Activated T-helper 1 cell treated with Interleukin-2 at 50 U/mL for 16 hours (primary cell): ENCODE measurements at places on chromosomes 2 and 18.

GRCh38 chr2:43035922-43036321 is 190.5 kb downstream of the ZFP36L2 start:
- DNase-seq, result no peak

DNA sequence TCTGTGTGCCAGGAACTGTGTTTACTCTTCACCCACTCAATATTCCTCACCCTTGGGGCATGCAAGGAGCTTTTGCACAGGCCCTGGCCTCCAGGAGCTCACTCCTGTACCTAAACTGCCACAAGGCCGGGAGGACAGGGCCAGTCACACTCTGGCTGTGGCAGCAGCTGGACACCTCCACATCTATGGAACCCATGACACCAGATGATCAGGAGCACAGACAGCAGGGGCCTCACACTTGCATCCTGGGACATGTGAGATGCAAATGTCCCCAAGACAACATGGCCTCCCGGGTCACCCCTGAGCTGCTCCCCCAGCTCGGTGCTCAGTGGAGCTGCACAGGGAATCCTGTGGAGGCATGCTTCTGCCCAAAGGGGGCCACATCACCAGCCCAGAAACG is 61.8 kb upstream of the SLC66A3 start:
- DNase-seq, result no peak

GRCh38 chr2:171406044-171406443 is 27.7 kb downstream of the METTL8 start:
- DNase-seq, result no peak

- DNase-seq, result no peak
Observed at GRCh38 chr18:49861659-49862058, 48.3 kb upstream of the ACAA2 start.

DNA sequence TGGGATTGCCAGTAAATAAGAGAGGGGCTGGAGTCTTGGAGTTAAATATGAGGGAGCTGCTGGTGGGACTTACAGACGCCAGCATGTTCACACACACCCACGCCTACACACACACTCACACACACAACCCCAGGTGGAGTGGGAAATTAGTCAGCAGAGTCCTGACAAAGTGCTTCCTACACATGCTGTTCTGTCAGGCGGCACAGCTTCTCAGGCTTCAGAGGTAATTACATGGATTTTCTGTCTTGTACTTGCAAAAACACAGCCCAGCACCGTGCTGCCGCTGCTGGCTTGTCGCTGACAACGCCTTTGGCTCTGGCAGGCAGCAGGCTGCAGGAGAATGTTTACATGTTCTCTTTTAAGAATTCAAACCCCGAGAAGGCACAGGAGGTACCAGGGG is 1186.3 kb upstream of the CELF4 start:
- no peak for DNase-seq

DNA sequence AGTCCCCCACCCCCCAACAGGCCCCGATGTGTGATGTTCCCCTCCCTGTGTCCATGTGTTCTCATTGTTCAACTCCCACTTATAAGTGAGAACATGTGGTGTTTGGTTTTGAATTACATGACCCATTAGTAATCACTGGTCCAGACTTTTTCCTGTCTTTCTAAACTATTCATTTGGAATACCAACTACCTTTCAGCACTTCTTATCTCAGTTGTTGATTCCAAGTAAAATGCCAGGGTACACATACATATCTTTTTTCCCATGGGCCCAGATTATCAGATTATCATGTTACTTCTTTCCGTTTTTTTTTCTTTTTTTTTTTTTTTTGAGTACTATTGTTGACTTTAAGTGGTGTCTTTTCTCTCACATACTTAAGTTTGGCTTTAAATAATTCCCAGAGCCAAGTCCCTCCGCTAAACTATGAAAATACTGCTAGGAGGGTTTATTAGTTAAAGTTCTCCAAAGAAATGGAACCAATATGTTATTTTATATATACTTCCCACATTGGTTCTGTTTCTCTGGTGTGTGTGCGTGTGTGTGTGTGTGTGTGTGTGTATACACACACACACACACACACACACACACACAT is 389.3 kb downstream of the IRS1 start:
- DNase-seq, result no peak

- DNase-seq, result no peak
Observed at GRCh38 chr2:237179161-237179560, 93.5 kb downstream of the COPS8 start.

DNA sequence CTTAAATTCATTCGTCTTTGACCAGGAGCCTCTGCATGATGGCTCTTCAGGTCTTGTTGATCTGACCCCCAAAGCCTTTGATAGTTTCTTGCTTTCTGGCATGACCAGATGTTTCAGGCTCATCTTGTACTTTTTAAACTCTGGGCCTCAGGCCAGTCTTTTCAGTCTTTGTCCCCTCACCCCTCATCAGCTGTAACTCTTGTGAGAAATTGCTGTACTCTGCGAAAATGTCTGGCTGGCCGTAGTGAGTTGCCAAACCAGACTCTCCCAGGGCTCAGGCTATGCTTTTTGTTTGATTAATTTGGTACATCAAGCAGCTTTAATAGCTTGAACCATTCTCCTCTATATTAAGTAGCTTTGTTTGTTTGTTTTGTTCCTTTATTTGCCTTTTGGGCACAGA is 75.9 kb downstream of the BABAM2 start:
- DNase-seq, result no peak

- DNase-seq, result no peak
Observed at GRCh38 chr18:35029103-35029502, 12.1 kb upstream of the MAPRE2 start.

- no peak for DNase-seq
Observed at GRCh38 chr18:75220551-75221355, 10.2 kb downstream of the TSHZ1 start.

DNA sequence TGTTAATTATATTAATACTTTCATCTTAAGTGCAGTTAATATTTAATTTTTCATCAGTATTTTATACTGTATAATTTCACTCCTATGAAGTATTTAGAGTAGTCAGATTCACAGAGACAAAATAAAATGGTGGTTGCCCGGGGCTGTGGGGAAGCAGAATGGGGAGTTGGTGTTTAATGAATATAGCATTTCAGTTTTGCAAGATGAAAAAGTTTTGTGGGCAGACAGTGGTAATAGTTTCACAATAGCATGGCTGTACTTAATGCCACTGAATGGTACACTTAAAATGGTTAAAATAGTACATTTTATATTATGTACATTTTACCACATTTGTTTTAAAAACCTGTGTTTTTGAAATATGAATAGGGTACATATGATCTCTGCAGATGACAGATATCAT is 31.2 kb downstream of the CFAP221 start:
- DNase-seq, result no peak

DNA sequence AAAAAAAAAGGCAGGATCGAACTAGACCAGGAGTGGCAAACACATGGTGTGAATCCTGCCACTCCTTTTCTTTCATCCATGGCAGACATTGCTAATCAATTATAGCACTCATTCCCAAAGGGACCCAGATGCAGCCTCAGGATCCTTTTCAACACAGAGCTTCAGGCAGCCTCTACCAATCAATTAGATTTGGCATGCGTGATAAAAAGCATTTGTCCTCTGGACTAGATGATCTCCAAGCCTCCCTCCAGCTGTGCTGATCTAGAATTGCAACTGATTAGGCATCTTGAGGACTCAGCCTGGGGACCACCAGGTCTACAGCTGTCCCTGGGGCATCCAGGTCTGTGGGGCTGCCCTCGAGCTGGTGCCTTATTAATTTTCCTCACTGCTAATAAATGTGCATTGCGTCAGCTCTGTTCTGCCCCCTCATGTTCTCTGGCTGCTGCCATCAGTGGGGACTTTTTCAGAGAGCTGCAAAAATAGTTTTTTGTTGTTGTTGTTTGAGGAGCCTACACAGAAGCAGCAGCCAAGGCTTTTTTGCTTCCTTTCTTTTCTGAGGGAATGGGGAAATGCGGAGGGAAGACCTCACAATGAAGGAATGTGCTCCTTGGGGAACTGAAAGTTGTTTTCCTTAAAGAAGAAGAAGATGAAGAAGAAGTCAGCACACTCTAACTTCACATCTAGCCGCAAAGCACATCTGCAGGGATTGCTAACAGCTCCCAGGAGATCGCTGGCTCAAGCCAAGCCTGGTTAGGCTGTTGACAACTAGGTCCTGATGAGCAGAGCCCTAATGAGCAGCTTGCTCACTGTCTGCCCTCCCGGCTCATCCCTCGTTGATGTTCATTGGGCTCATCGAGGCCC is 8.8 kb upstream of the ATOH8 start:
- no peak for DNase-seq
